Nephron progenitor cell (in vitro differentiated cells): ENCODE measurements at places on chromosomes 12 and 14.

DNA sequence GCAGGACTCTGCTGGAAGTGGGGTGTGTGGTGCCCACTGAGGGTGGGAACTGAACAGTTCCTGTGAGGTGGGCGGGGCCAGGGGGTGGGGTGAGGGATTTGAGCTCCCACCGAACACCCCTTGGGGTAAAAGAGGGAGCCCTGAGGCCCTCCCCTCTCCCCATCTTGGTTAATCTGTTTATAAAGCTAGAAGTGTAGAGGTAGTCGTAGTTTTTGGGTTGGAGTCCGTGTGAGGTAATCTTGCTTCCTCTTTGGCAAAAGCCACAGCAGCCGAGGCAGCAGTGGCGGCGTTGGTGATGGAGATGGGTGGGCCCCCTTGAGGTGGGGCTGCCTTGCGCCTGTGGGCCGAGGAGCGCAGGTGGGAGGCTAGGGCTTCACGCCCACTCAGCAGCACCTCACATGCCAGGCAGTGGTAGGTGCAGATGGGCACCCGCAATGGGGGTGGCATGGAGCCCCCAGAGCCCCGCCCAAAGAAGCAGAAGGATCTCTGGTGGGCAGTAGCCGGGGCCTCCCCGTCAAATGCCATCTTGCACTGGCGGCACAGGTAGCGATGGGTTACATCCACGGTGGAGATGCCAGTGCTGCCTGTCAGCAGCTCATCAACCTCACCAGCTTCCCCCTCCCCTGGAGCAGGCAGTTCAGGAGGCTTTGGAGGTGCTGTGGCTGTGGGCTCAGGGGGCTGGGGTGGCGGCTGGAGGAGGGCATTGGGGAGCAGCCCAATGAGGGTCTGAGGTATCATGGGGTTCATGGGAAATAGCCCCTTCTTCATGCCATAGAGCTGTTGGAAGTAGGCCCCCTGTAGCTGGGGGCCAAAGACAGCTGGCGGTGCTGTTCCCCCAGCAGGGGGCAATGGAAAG lies 29.6 kb downstream of the ZFHX2 start:
- DNase-seq: no peak

- no peak for DNase-seq
Measured at GRCh38 chr14:100092832-100093231, 27.6 kb downstream of the EVL start.

DNA sequence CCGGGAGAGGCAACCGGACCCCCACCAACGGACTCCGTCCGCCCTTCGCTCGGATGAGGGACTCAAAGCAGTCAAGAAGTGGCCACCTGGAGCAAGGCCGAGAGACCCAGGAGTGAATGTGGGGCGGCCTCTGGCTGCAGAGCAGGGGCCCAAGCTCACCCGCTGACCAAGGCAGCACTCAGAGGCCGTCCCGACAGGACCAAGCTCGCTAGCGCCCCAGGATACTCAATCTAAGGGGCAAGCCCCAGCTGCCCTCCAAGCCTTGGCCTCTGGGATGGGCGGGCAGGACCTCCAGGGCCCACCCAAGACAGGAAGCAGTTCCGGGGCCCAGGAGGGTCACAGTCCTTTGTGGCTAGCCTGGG lies 936 bp downstream of the AKT1 start:
- peak; percentile 42 for DNase-seq

- no peak for DNase-seq
Measured at GRCh38 chr12:86104087-86104486, 152.1 kb downstream of the MGAT4C start.

GRCh38 chr12:42921741-42922504 lies 332.4 kb upstream of the PRICKLE1 start:
- no peak for DNase-seq

DNA sequence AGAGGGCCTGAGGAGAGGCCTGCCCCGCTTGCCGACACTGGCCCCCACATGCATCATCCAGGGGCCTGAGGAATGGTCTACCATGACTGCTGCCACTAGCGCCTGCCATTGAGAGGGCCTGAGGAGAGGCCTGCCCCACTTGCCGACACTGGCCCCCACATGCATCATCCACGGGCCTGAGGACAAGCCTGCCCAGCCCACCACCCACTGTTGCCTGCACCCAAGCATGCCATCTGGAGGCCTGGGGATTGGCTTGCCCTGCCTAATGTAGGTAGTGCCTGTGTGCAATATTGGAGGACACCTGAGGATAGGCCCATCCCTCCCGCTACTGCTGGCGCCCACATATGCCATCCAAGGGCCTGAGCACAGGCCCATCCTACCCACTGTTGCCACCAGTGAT lies 24.4 kb downstream of the CYP46A1 start:
- DNase-seq: no peak

DNA sequence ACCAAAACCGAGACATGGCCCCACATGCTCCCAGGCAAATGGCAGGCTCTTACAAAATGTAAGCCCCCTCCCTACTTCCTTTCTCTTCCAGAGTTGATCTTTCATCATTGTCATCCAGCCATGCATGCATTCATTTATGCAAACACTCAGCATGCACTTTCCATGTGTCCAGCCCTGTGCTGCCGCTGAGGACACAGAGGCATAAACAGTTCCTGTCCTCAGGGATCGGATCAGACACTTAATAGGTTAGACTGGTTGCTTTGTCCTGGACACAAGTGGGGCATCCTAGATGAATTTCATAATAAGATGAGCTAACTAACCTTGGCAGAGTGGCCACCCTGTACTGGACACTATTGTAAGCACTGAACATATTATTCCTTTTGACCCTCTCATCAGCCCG lies 23.1 kb downstream of the PRIMA1 start:
- no peak for DNase-seq

DNA sequence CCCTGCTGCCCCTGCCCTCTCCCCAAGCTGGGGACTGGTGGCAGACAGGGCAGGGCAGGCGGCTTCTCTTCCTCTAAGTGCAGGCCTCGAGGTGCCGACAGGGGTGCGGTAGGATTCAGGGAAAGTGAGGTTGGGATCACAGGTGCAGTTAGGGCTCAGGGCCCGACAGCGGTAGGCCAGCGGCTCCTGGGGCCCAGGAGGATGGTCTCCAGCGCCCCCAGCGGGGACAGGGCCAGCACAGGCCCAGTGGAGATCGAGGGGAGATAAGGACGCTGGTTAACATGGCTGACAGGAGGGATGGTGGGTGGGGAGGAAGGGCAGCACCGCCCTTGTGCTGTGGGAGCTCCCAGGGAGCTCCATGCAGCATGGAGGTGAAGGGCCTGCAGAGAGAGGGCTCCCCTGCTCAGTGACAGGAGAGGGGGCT lies 935 bp upstream of the CRIP1 start:
- peak; percentile 76 for DNase-seq

- no peak for DNase-seq
Measured at GRCh38 chr14:104779776-104780512, 15.6 kb downstream of the AKT1 start.

- no peak for DNase-seq
Measured at GRCh38 chr12:54418441-54419087, 502 bp downstream of the ITGA5 start.
